Muscle of leg (tissue), 16 donors: ENCODE measurements at places on chromosomes 16 and 17. TPM values are rescaled to one million over a fixed set of nuclear protein-coding genes. Genes with fewer than 3 reads are reported as not detected.

The NLRC3 gene
- 1.0 TPM for polyA plus RNA-seq

The ARRB2 gene
- polyA plus RNA-seq = 21.2 TPM

The GSG1L gene
- 2.3 TPM for polyA plus RNA-seq

The TMEM238L gene
- not detected for polyA plus RNA-seq

The SHISA9 gene
- polyA plus RNA-seq = 0.13 TPM

The HBM gene
- 20.8 TPM for polyA plus RNA-seq

The SRCIN1 gene
- polyA plus RNA-seq = 0.75 TPM

The MIS12 gene
- 18.7 TPM for polyA plus RNA-seq

The TVP23C gene
- 9.7 TPM for polyA plus RNA-seq

The KCNJ12 gene
- 10.3 TPM for polyA plus RNA-seq

The C16orf89 gene
- polyA plus RNA-seq = 0.20 TPM

The USP22 gene
- polyA plus RNA-seq = 126 TPM

The TBC1D3C gene
- polyA plus RNA-seq = not detected

The PRKCB gene
- polyA plus RNA-seq = 1.6 TPM

The OTOP3 gene
- not detected for polyA plus RNA-seq

The TBL3 gene
- 30.8 TPM for polyA plus RNA-seq

The TLCD2 gene
- 4.7 TPM for polyA plus RNA-seq

The ADGRG3 gene
- 0.20 TPM for polyA plus RNA-seq

The FSCN2 gene
- 2.3 TPM for polyA plus RNA-seq

The ABCA8 gene
- 29.9 TPM for polyA plus RNA-seq

The TMEM88 gene
- 25.7 TPM for polyA plus RNA-seq

The PVALEF gene
- 0.21 TPM for polyA plus RNA-seq

The CDK5R1 gene
- 9.4 TPM for polyA plus RNA-seq

The CCR7 gene
- 0.24 TPM for polyA plus RNA-seq

The ZNF469 gene
- 3.7 TPM for polyA plus RNA-seq

The SPNS2 gene
- polyA plus RNA-seq = 9.2 TPM

The EME1 gene
- polyA plus RNA-seq = 5.5 TPM

The CPNE7 gene
- polyA plus RNA-seq = 0.28 TPM

The SPATA22 gene
- 0.33 TPM for polyA plus RNA-seq

The FOXC2 gene
- polyA plus RNA-seq = 1.0 TPM

The GRB7 gene
- 0.89 TPM for polyA plus RNA-seq

The KRT33B gene
- polyA plus RNA-seq = 0.33 TPM

The GUCY2D gene
- not detected for polyA plus RNA-seq

The ACADVL gene
- polyA plus RNA-seq = 259 TPM

The RAB11FIP4 gene
- polyA plus RNA-seq = 0.67 TPM

The CTRL gene
- polyA plus RNA-seq = 2.3 TPM

The AIPL1 gene
- not detected for polyA plus RNA-seq

The KRT28 gene
- polyA plus RNA-seq = not detected

The MPV17L gene
- 3.7 TPM for polyA plus RNA-seq

The PRAC2 gene
- polyA plus RNA-seq = not detected

The VMO1 gene
- polyA plus RNA-seq = 5.5 TPM

The CACNG4 gene
- 8.7 TPM for polyA plus RNA-seq

The CD300H gene
- not detected for polyA plus RNA-seq

The LITAF gene
- 49.9 TPM for polyA plus RNA-seq

The TVP23A gene
- polyA plus RNA-seq = 2.6 TPM

The WFIKKN2 gene
- polyA plus RNA-seq = 0.46 TPM

The PRR29 gene
- 4.0 TPM for polyA plus RNA-seq

The SLC25A19 gene
- polyA plus RNA-seq = 6.5 TPM

The CSH1 gene
- polyA plus RNA-seq = 1.7 TPM

The SLC47A2 gene
- polyA plus RNA-seq = 0.24 TPM

The ANKFN1 gene
- 0.43 TPM for polyA plus RNA-seq

The NECAB2 gene
- polyA plus RNA-seq = 0.90 TPM

The NOG gene
- 6.7 TPM for polyA plus RNA-seq

The SDK2 gene
- 36.1 TPM for polyA plus RNA-seq

The NGFR gene
- 115 TPM for polyA plus RNA-seq

The CBFA2T3 gene
- polyA plus RNA-seq = 19.6 TPM
